ENCODE measurements at places on chromosomes 12 and 14.

DNA sequence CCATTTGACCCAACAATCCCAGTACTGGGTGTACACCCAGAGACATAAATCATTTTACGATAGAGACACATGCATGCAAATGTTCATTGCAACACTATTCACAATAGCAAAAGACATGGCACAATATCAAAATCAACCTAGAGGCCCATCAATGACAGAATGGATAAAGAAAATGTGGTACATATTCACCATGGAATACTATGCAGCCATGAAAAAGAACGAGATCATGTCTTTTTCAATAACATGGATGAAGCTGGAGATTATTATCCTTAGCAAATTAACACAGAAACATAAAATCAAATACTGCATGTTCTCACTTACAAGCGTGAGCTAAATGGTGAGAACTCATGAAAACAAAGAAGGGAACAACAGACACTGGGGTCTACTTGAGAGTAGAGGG, 249.1 kb downstream of the RASSF9 start:
- no peak for DNase-seq

GRCh38 chr14:93161411-93161940, 23.2 kb downstream of the MOAP1 start:
- DNase-seq = no peak

GRCh38 chr12:51009056-51009440, 17.1 kb downstream of the SLC11A2 start:
- no peak for DNase-seq

GRCh38 chr14:102255401-102256190, 49.4 kb downstream of the MOK start:
- no peak for DNase-seq

DNA sequence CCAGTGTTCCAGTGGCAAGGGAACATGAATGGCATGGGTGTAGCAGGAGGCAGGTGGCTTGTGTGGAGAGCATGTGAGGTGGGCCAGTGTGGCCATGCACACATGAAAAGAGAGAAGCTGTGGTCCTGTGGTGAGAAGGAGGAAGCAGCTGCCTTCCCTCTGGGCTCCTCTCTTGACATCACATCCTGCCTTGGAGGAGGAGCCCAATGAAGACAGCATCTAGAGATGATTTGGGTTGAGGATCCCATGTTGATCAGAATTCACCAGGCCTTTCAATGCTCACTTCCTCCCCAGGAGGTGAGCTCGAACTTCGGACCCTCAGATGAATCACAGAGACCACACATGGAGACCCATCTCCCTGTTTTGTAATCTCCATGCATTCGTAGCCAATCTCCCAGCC, 82.6 kb downstream of the LRRC74A start:
- DNase-seq = no peak

All from NCI-H187 treated with DMSO at 0.1 percent for 48 hours (cell line).